ENCODE measurements at places on chromosomes 1 and 21. TPM values are rescaled to one million over a fixed set of nuclear protein-coding genes. Genes with fewer than 3 reads are reported as not detected.

RXRG gene
- polyA plus RNA-seq, result 1.4 TPM

ITGB2 gene
- 11.9 TPM for polyA plus RNA-seq

DNA sequence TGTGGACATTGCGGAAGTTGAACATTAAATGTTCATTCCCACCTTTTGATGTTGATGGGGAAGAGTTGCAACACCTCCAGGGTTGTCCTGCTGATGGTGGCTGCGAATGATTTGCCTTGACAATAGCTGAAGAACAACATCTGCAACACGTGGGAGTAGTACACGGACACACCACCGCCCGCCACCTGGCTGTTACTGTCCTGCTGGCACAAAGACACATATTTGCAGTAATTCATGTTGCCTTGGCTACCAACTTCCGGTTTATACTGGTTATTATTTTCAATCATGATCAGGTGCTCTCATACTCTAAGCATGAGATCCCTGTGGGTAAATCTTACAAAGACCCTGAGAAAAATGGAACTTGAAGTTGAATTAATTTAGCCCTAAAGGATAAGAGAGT, 55.2 kb downstream of the UBR4 start:
- no peak for DNase-seq

DNA sequence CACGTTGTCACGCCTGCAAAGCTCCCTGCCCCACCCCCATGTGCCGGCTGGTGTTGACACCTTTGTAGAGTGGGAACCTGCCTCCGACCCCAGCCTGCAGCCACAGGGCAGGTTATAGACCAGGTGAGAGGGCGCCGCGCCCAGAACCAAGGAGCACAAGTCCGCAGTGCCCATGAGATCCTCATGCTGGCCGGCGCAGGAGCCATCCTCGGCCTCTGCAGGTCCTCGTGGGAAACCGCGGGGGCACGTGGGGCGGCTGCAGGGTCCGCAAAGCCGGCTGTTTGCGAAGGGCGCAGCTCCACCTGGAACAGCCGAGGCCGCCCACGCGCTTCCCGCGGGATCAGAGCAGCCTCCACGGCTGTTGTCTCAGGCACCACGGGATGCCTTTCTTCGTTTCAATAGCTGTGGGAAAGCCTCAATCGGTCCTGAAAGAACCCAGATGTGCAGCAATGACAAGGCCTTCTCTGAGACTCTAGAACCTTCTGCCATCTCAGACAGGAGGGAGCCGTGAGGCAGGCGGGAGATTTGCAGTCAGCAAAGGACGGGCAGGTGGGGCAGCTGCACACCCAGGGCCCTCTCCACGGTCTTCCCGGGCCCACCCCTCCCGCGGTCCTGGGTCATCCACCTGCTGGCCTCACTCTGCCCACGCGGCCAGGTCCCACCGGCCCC, 29.9 kb downstream of the POFUT2 start:
- peak; percentile 56 for DNase-seq

GRCh38 chr1:216523449-216524190, 100.4 kb upstream of the USH2A start:
- DNase-seq, result no peak

Measured in right cardiac atrium (tissue), 5 donors.